ENCODE measurements at places on chromosomes 3 and 15.

GRCh38 chr3:42535981-42536784 is 33.7 kb downstream of the VIPR1 start:
- no peak for DNase-seq

- no peak for DNase-seq
Measured at GRCh38 chr3:123333401-123333800, 115.5 kb downstream of the ADCY5 start.

GRCh38 chr3:197435426-197435825 is 120.3 kb downstream of the BDH1 start:
- DNase-seq: no peak

DNA sequence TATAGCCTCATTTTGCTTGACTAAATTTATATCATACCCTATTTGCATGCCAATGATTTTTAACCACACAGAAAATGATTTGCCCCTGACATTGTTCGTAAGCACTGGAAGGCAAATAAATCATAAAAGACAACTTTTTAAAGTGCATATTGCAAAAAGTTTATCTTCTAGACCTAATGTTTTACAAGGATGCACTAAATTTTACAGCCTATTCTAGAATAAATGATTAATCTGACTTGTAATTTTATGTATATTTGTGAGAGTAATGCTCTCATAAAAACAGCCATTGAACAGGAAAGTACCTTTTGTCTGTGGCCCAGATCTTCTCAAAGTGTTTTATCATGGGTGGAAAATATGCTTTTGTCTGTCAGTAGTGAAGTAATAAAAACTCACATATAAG is 546.6 kb downstream of the EPHA3 start:
- DNase-seq: no peak

GRCh38 chr15:68175526-68175925 is 29.6 kb downstream of the CALML4 start:
- DNase-seq: no peak

DNA sequence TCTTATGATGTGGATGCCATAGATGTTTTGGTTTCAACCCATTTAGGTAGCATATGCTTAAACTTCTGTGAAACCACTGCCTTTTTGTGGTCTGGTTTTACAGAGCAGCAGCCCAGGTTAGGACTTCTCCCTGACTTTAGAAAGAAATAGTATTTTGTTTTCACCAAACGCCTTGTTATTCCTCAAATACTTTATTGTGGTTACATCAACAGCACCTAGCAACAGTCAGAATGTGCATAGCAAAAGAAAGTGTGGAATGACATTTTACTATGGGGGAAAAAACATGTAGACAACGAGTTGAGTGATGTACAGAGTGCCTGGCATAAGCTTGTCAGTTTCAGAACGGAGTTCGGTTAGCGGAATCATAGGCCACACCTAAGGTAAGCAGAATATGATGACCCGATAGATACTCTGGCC is 159.2 kb downstream of the TPRG1 start:
- no peak for DNase-seq

GRCh38 chr3:61358364-61358763 is 107.1 kb upstream of the FHIT start:
- DNase-seq: no peak

DNA sequence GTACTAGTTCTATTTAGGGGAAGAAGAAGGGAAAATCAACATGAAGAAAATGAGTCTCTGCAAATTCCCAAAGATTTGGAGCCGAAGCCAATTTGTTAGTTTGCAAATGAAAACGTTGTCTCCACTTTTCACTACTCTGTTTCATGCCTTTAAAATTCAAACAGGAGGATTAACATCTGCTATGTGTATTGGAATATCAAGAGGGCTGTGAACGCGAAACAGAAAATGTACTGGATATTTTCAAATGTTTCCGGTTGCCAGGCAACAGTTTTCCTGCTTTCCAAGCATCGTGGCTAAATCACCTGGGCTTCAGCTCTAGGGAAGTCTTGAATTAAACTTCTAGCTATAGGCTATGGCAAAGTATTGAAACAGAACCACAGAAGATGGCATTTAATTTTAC is 172.8 kb downstream of the KCNMB2 start:
- no peak for DNase-seq

GRCh38 chr3:182869059-182869458 is 75.8 kb downstream of the ATP11B start:
- DNase-seq: no peak

GRCh38 chr3:42719002-42719401 is 16.4 kb upstream of the HHATL start:
- DNase-seq: no peak

DNA sequence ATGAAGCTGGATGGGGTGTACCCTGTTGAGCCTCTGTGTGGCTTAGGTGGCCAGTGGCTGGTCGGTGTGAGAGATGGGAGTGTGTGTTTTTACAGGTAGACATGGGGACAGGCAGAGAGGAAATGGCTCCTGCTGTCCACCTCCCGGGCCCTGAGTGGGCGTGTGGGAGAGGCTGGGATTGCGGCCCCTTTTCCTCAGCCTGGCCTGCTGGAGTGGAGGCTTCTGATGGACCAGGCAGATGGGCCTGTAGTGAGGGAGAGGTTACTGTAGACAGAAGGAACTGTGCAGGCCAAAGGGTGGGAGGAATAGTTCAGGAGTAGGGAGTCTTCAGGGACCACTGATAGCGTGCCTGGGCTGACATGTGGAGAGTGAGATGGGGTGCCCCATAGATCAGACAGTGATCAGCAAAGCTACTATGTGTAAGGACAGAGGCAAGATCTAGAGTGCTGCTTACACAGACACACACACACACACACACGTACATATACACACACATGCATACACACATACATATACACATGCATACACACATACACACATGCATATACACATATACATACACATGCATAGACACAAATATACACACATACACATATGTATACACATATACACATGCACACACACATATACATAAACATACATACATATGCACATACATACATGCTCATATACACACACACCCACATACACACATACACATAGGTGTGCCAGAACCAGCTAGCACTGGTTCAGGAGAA is 26.4 kb downstream of the ACAA1 start:
- DNase-seq: no peak

GRCh38 chr3:168991803-168992202 is 671.7 kb downstream of the MECOM start:
- no peak for DNase-seq

DNA sequence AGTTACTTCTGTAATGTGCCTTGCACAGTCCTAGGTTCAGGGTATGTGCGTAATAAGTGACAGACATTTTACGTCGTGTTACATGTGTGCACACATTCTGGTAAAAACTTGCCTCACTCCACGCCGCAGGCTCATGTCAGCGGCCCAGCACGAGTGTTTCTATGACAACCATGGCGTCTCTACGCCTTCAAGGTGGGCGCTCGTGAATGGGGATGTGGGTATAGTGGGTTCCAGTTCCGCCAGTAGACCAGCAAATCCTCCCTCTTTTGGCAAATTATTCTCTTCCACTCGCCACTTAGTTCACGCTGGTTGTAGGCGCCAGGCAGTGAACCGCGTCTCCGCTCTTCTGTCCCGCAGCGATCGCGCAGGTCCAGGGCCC is 40.3 kb downstream of the CHST14 start:
- DNase-seq: no peak

GRCh38 chr3:73622091-73622805 is 2.5 kb downstream of the PDZRN3 start:
- DNase-seq: no peak

DNA sequence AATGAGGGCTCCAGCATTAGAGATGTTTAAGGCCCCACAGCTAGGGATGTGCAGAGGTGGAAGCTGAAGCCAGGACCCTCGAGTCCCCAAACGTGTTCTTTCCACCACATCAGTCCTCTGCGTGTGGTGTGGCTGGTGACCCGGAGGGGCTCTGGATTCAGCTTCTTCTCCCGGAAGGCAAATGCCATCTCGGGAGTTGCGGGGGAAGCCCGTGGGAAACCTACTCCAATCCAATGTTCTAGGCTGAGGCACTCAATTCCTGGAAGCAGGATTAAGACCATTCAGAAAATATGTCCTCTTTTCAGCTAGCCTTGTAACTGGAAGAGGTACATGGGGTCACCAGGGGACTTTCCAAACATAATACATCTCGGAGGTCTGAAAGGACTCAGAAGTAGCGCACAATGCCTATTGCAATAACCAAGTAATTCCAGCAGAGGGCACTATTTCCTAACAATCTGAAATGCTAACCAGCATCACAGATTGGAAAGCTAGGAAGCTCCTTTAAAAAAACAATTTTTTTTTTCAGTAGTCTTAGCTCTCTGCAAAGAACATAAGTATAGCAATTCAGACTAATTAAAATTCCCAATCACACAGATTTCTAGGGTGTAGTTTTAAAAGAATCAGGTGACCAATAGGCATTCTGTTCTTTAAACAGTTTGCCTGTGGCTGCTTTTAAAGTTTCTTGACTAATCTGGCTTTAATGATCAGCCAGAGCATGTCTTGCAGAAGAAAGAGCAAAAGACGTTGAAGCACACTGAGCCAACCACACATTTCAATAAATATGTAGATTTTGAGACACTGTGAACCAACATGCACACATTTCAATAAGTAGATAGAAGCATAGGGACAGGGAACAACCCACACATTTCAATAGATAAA is 36.1 kb downstream of the BNC1 start:
- no peak for DNase-seq

- no peak for DNase-seq
Measured at GRCh38 chr3:125062904-125063618, 7.3 kb upstream of the HEG1 start.

GRCh38 chr3:177820683-177821316 is 623.5 kb upstream of the TBL1XR1 start:
- DNase-seq: no peak

GRCh38 chr3:184608209-184608608 is 46.6 kb downstream of the EPHB3 start:
- no peak for DNase-seq

DNA sequence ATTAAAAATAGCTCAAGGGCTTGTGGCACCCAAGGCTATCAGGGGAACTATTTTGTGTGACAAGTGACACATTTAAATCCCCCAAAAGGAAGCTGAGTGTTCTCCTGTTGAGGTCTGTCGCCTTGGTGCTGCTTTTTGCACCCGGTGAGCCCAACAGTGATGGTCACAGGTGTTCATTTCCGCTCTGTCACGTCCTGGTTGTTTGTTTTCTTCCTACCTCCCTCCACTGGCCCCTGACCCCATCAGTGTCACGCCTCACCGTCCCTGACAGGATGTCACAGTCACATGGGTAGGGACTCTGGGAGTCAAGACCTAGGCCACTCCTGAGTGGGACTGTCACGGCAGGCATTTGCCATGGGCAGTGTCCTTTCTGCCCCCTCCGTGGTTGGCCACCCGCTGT is 11.2 kb downstream of the SLCO3A1 start:
- no peak for DNase-seq

DNA sequence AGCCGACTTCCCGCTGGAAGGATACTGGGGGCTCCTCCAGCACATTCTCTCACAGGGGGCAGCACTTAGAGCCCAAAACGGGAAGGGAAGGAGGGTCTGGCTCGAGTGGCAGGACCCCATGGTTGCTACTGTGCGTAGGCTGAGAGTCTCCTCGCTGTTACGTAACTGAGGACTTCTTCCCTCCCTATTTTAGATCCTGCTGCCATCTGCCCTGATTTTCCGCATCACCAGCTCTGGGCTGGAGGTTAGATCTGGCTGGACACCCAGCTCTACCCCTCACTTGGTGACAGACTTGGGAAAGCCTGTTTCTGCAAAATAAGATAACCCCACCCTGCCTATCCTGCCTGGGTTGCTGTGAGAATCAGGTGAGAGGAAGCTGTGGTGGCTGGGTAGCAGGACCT is 47.7 kb downstream of the BDH1 start:
- no peak for DNase-seq

- DNase-seq: no peak
Measured at GRCh38 chr15:70324001-70324974, 226.6 kb upstream of the TLE3 start.

DNA sequence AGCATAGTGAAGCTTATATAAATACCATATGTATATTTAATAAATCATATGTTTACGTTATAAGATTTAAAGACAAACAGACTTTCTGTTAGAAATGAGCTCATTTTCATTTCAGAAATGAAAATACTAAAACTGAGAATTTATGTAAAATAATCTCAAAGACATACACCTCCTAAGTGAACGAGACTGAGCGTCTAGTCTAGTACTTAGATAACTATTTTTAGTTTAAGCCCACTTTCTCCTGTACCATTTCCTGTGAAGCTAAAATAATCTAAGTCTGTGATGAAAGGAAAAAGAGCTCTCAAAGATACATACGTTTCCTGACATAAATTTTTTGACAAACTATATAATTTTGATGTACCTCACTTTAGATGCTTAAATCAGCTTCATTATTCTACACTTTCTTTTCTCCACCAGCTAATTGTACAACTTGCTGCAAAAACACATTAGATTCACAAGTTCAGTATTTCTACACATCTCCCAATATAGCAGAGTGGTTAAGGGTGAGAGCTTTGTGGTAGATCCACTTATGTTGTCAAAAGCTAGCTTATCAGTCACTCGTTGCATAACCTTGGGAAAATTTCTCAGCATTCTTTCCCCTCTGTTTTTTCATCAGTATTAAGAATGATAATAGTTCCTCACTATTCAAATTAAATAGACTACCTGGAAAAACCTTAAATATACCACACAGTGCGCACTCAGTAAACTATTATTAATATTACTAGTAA is 703.0 kb downstream of the PLOD2 start:
- DNase-seq: no peak

- DNase-seq: no peak
Measured at GRCh38 chr15:91917686-91918360, 64.3 kb downstream of the SLCO3A1 start.

GRCh38 chr15:39710681-39711080 is 72.0 kb downstream of the FSIP1 start:
- DNase-seq: no peak

DNA sequence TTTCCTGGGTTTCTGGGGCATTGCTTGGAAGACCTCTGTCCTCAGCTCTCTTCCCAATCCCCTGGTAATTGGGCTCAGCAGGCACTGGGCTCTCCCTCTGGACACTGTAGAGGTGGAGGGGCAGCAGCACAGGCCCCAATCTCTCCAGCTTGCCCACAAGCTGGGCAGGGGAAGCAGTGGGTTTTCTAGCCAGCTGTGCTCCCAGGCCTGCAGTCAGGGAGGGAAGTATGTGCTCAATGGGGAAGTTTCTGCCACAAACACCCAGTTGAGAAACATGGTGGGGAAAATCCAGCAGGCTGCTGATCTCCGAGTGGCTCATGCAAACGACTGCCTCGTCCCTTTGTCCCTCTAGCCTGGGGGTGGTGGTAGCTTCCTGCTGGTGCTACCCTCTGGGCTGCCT is 12.8 kb upstream of the RFT1 start:
- no peak for DNase-seq
